Suppressor macrophage treated with lipopolysaccharide for 4 hours (primary cell): ENCODE measurements at places on chromosomes 11 and 22.
A peak's percentile ranks its signal among the peaks of the same experiment; 100 is the strongest.

DNA sequence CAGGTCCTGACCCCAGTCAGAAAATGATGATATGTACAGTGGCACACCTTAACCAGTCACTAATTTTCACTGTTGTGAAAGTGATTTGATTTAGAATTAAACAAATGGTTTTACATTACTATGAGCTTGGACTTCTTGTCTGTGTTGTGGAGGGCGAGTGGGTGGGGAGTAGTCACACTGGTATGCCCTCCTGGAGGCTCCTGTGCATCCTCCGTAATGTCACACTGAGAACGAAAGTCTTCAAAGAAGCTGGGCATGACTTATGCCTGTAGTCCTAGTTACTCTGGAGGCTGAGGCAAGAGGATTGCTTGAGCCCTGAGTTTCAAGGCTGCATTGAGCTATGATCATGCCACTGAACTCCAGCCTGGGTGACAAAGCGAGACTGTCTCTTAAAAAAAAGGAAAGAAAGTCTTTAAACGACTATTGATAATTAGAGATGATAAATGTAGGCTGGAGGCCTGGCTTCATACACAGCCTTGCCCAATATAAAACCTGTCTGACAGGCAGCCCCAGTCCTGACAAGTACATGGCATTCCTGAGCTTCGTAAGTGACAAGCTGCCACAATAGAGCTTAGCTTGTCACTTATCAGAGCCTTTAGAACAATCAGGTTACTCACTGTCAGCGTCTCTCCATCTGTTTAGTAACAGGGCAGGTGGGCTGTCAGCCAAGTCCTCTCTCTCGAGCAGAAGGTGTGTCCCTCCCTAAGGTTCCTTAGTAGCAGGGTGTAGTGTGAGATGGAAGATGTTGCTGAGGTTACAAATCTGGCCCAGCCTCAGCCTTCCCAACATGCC lies 5.0 kb upstream of the LIMK2 start:
- DNase-seq = no peak

DNA sequence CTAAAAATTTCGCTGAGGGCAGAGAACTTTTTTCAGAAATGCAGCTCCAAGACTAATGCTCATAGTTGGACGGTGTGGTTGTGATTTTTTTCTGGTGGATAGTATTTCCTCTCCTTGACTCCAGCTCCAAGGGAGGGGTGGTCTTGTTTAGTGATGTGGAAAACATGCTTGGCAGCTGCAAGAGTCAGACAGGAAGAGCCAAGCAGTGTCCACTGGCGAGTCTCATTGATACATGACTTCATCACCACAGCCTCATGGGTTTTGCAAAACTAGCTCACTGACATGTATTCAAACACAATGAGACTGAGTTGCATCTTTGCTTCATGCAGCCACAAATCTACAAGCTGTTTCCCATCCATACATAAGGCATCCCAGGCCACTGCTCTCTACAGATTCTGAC lies 7.3 kb upstream of the KCNJ1 start:
- DNase-seq = no peak

DNA sequence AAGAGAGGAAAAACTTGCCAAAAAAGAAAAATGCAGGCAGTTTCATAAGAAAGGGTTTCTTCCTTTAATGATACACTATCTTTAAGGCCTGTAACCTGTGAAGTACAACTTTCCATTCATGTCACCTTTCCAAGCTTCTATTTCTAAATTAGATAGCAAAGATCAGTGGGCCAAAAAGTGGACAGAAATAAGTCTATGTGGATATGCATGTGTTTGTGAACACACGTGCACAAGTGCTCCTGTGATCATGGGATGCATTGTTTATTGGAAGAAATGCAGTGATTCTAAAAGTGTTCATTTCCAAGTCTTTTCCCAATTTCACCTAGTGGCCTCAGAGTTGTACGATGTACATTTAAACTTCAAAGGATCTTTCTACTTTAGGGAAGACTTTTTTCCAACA lies 230.0 kb upstream of the BLID start:
- no peak for DNase-seq

DNA sequence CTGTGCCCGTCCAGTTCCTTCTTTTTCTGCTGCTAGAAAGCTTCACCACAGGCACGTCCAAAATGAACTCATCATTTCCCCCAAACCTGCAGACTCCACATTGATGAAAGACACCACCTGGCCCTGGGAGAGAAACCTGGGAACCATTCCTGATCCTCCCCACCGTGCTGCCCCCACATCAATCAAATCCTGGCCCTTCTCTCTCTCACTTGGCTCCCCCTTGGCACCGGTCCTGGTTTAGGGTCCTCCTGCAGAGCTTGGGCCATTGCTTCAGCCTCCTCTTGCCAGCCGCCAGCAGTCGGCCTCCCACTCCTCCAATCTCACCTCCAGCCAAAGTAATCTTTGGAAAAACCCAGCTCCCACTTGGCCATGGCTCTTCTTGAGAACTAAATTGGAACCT lies 38.5 kb downstream of the RIBC2 start:
- DNase-seq = no peak

GRCh38 chr11:19810852-19811251 lies 98.2 kb downstream of the NAV2 start:
- no peak for DNase-seq

GRCh38 chr11:44876906-44877305 lies 73.8 kb downstream of the TP53I11 start:
- DNase-seq = no peak

GRCh38 chr11:16795146-16795545 lies 56.7 kb downstream of the C11orf58 start:
- peak; percentile 82 for DNase-seq

DNA sequence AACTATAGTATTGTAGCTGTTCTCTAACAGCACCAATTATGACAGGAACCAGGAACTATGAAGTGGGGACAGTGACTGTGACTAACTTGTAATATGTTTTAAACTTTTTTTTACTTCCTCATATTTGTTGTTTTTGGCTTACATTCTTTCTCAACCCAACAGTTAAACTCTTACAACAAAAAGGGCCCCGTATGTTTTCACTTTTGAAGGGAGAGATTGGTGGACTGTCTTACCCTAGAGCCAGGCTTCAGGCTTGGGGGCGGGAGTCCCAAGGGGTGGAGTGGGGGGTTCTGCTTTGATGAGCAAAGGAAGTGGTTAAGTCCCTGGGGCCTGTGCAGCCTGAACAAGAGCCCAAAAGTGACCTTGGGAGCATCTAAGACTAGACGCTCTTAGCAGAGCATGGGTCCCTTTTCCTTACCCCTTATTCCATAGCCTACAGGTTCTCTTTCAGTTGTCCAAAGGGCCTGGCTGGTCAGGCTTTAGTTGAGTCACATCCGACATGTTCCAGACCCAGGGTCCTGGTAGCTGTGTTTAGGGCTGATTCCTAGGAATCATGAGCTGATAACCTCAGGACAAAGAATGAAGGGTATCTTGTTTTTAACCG lies 38.8 kb downstream of the STIM1 start:
- DNase-seq = peak; percentile 78

DNA sequence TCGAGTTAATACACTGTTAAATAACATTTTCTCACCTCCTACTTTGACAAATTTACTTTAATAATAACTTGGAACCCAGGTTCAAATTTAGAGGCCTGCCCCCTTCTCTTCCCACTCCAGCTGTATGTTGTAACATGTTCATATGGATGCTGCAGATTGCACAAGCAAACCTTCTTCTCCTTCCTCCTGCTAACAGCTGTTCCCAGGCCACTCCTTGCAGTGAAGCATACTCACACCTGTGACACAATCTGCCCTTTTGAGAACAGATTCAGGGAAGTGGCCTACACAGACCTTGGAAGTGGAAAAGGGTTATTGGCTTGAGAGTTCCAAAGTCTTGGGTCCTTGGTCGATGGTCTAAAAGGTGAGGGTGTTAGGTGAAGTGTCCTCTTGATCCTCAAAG lies 131.9 kb downstream of the TEAD1 start:
- no peak for DNase-seq

DNA sequence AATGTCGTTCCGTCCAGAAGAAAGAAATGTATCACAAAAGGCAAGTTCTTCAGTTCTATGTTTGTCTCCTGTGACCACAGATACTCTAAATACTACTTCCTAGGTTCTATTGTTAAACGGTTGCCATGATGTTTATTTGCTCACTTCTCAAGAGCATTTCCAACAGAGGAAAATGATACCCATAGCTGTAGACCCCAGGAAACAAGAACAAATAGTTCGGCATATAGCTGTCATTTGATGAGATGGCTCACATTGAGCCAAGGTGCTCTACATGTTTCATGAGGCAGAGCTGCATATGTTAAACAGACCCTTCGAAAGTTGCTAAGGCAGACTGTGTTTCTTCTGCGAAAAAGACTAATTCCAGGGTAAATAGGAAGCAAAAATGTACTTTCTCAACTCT lies 15.4 kb upstream of the ANGPTL5 start:
- no peak for DNase-seq
